ENCODE measurements at places on chromosomes 11 and 22. TPM values are rescaled to one million over a fixed set of nuclear protein-coding genes. Genes with fewer than 3 reads are reported as not detected.

Gene C11orf87
- not detected for total RNA-seq

Gene ZBTB16
- total RNA-seq = 137 TPM

Gene MAP6
- total RNA-seq = 4.7 TPM

Gene DEPDC7
- 38.9 TPM for total RNA-seq

Gene MUC5AC
- total RNA-seq = under 0.01 TPM

Gene EP300
- total RNA-seq = 106 TPM

Gene MS4A7
- 0.43 TPM for total RNA-seq

Gene GAS2
- total RNA-seq = 1.5 TPM

Gene ACTN3
- total RNA-seq = not detected

Gene INPP5J
- 0.79 TPM for total RNA-seq

Gene KCTD14
- total RNA-seq = 7.9 TPM

Gene TBX10
- total RNA-seq = not detected

Gene APOBEC3H
- total RNA-seq = 1.2 TPM

Gene APOL1
- total RNA-seq = 0.39 TPM

Gene FXYD6
- not detected for total RNA-seq

Gene GLYAT
- not detected for total RNA-seq

Gene BIK
- total RNA-seq = 3.5 TPM

Gene CARNS1
- under 0.01 TPM for total RNA-seq

Gene APOA4
- not detected for total RNA-seq

Gene PATE2
- total RNA-seq = not detected

Gene MADD
- 32.8 TPM for total RNA-seq

Gene HNRNPUL2
- 9.3 TPM for total RNA-seq

Gene GAB2
- total RNA-seq = 7.0 TPM

Gene OR51B2
- total RNA-seq = not detected

Gene GSTT2B
- total RNA-seq = 0.39 TPM

Gene MRGPRX3
- total RNA-seq = not detected

Gene SCN4B
- 0.43 TPM for total RNA-seq

Gene HOATZ
- total RNA-seq = not detected

Gene SCUBE1
- not detected for total RNA-seq

All from placental epithelial cell (primary cell).